ENCODE measurements at places on chromosomes 3 and 15. TPM values are rescaled to one million over a fixed set of nuclear protein-coding genes. Genes with fewer than 3 reads are reported as not detected.

DNA sequence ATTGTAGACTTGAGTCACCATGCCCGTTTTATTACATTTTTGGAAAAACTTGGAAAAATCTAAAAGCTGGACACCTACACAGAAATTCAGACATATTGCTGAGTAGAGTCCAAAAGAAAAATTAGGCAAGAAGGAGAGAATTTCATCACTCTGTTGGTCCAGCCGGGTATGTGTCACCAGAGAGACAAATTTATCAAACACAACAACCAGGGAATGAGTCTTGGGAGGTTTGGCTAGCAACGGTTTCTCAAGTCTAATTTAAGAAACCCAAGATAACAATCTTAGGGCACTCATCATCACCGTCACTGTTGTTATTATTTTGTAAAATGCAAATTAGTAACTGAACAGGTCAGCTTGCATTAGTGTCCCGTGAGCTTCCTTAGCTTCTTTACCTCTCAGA is 197.5 kb upstream of the C2CD4B start:
- no peak for DNase-seq

- DNase-seq: no peak
Observed at GRCh38 chr3:103218793-103219192, 784.0 kb downstream of the ZPLD1 start.

The OIP5 gene
- 0.49 TPM for total RNA-seq

DNA sequence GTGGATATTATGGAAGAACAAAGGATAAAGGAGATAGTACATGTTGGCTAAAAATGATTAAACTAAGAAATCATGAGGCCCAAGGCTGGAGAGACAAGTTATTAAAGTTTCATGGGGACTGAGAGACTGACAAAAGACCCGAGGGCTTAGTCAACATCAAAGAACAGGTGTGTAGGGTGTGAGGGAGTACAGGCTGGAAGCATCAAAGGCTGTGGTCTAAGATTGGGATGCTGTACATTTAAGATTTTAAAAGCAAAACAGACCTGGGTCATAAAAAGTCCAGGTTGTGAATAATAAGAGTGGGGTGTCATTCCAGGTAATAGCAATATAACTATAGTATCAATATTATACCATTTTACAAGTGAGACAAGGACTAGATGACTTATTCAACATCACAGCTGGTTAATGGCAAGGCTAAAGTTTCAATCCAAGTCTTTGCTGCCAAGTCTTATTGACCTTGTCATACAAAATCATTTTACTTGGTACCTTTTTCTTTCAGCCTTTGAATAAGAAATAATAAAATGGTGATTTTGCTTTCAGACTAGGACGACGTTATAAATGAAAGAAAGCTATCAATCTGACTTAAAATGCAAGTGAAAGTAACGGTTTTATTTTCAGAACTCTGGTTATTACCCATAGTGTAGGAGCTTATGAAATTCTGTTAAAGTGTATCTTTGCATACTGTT is 211.6 kb downstream of the TNIK start:
- DNase-seq: no peak

- no peak for DNase-seq
Observed at GRCh38 chr3:114328345-114328744, 34.5 kb downstream of the TIGIT start.

GRCh38 chr3:146403792-146404191 is 65.6 kb downstream of the PLSCR2 start:
- no peak for DNase-seq

GRCh38 chr15:79401301-79401700 is 30.8 kb upstream of the MINAR1 start:
- DNase-seq: no peak

DNA sequence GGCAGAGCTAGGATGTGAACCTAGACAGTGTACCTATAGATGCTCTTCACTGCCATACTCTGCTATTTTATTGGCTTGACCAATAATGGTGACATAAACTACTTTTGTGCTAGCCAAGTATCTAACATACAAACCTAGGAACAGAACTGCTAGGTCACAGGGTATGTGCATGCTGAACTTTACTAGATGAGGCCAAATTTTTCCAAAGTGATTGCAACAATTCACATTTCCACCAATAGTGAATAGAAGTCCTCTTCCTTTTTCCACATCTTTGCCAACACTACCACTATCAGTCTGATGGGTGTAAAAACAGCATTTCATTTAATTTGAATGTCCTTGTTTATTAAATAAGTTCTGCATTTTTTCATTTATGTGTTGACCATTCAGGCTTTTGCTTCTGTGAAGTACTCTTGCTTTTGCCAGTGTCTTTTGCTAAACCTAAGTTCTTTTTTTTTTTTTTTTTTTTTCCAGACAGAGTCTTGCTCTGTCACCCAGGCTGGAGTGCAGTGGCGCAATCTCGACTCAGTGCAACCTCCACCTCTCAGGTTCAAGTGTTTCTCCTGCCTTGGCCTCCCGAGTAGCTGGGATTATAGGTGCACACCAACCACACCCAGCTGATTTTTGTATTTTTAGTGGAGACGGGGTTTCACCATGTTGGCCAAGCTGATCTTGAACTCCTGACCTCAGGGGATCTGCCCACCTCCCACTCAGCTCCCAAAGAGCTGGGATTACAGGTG is 54.1 kb downstream of the DCAF1 start:
- no peak for DNase-seq

The FHIT gene
- total RNA-seq: 25.8 TPM

The GPR149 gene
- not detected for total RNA-seq
